ENCODE measurements at places on chromosomes 1 and 21. TPM values are rescaled to one million over a fixed set of nuclear protein-coding genes. Genes with fewer than 3 reads are reported as not detected.

The ATAD3C gene
- 0.45 TPM for total RNA-seq

The BSND gene
- 0.47 TPM for total RNA-seq

The MACO1 gene
- 8.9 TPM for total RNA-seq

The GJA4 gene
- 2.2 TPM for total RNA-seq

The TXNIP gene
- 29.1 TPM for total RNA-seq

The TCHHL1 gene
- total RNA-seq: not detected

The CHRNB2 gene
- 5.3 TPM for total RNA-seq

The OR2L3 gene
- not detected for total RNA-seq

The SPATA17 gene
- 3.5 TPM for total RNA-seq

The LHX8 gene
- 0.27 TPM for total RNA-seq

DNA sequence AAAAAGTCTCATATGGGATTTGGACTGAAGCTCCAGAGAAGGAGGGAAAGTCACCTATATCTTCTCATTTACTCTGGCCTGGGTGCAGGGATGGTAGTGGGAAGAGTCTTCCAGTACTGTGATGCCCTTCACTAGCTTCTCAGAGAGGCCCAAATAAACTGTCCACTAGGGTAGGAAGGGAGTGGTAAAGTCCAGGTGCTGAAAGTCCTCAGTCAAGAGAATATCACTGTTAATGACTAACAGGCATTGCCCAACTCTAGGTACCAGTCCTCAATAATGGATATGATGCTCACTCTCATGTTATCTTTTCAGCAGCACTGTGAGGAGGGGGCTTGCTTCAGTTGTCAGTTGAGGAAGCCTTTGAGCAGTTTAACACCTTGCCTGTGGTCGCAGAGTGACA lies 64.0 kb downstream of the LHX8 start:
- no peak for DNase-seq

- DNase-seq: no peak
Measured at GRCh38 chr1:32757213-32757895, 54.8 kb upstream of the SYNC start.

DNA sequence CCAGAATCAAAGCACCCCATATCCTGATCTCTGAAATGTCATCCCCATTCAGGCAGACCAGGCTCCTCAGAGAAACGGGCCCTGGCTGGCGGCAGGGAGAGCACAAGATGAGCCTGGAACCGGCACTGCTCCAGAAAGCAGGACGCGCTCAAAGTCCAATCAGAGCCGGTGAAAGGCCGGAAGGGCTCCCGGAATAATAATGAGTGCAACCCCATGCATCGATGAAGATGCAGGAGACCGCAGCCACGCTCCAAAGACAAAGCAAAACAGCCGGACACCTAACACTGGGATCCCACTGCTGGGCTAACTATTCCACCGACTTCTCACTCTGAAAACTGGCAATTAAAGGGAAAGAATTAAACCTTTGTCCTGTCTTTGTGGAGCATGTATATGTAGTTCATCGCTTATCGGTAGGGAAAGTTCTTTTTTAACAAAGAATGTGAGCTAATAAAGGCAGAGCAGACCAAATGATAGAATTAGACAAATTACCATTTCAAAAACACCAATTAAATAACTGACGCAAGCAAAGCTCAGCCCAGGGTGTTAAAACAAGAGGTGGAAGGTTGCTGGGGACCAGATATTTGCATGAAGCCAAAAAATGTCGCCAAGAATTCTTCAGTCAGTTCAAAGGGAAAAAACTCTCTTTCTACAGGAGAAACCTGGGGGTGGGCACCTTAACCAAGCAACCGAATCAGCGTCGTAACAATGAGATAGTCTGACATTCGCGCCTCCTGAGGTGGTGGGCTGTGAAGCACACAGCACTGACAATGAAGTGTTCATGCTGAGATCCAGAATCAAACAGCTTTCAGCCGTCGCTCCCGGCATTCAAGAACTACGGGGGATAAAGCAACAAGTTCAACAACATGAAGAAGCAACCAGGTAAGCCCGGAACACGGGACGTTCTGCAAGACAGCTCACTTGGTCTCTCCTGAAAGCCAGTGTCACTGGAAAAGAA lies 95.2 kb downstream of the NPHP4 start:
- peak; percentile 66 for DNase-seq

DNA sequence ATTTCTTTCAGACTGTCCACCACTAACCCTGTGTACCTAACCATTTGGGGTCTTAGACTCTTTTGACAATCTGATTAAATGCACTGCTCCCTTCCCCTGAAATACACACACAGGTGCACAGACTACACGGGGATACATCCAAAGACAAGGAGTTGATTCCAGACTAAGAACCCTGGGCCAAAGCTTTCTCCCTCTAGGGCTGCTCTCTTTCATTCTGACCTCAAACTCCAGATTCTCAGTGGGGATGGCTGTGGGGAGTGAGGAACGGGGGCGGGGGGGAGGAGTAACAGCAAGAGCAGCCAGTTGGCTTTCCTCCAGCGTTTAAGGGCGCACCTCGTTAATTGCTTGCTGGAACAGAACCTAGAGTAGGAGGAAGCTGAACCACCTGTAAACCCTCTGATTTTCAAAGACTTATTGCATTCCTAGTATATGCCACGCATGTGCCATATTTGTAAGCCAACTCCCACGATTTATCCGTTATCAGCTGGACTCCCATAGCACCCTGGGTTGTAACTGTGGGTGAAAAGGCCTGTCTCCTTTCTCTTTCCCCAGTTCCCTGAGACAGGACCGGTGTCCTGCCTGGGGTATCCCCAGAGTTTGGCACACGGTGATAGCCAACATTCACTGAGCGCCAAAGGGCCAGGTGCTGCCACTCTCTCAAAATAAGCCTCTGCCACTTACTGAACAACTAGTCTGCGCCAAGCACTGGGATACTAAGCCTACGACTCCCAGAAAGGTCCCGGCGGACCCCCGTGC lies 920 bp downstream of the MTHFR start:
- peak; percentile 36 for DNase-seq

DNA sequence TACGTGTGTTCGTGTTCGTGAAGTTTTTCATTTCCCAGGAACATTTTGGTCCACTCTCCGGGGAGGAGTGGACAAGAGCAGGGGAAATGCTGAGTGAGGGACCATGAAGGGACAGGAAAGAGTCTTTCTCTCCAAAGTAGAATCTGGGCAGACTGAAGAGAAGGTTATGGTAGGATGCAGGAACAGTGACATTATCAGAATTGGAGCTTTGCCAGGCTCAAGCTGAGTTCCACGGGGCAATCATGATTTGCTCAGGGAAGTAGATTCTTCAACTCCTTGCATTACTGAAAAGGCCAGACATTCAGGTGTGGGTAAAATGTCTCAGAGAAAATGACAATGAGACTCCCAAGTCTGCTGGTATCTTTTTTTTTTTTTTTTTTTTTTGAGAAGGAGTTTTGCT lies 16.6 kb downstream of the ATP1A4 start:
- DNase-seq: no peak

- DNase-seq: peak; percentile 78
Measured at GRCh38 chr1:241531195-241532161, 700 bp upstream of the KMO start.

DNA sequence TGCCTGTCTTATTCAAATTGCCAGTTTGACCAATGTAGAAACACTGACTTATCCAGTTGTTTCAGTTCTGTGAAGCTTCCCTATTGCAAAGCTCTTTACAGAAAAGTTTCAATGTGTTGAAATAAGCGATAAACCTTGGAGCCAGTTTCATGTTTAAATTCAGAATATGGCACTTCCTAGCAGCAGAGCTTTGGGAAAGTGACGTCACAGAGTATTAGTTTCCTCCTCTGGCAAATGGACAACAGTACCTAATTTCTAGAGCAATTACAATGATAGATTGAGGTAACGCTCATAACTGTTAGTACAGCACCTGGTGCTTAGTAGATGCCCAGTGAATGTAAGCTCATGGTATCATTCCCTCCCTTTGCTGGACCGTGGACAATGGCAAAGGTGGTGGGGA lies 527.5 kb upstream of the DAB1 start:
- DNase-seq: no peak

GRCh38 chr1:234769284-234769985 lies 159.5 kb upstream of the IRF2BP2 start:
- DNase-seq: no peak

DNA sequence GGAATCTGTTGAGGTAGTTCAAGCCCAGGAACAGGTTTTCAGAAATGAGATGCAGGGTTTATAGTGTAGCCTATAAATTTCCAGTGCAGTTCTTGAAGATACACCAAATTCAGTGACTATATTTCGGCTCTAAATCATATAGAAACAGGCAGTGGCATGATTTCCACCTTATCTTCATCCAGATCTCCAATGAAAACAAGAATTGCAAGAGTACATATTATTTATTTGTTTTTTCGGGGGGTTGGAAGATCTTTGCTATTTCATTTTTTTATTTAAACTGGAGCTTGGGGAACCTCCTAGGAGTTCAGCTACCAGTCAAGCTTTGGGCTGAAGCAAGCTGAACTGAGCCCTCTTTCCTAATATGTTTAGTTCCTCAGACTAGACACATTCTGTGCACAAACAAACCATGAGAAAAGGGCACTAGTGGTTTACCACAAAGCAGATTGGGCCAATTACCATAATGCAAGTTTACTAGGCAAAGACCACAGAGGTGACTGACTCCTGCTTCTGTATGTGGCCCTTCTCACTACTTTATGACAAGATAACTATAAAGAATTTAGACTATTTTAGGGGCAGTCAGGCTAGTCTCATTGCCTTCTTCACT lies 68.5 kb downstream of the RGS2 start:
- no peak for DNase-seq

GRCh38 chr1:183091181-183091580 lies 68.0 kb downstream of the LAMC1 start:
- no peak for DNase-seq

DNA sequence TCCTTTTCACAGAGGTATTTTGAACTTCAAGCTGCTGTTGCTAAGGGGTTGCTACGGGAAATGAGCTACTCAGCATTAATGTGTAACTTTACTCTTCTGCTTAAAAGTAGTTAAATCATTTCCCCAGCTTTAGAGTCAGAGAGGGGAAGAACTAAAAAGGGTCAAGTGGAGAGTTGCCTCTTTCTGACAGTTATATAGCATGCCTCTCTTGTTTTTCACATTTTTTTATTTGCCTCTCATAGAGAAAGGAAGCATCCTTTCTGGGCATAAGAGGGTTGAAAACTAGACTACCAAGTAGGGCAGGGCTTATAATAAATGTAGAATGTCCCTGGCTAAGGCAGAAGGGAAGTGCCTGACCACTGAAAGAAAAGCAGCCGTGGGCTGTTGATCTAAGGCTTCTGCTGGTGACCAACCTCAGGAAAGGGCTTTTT lies 10.1 kb upstream of the ELAVL4 start:
- DNase-seq: no peak

- DNase-seq: no peak
Measured at GRCh38 chr1:29789221-29789909, 553.0 kb downstream of the PTPRU start.

GRCh38 chr1:162390396-162391185 lies 9.1 kb downstream of the C1orf226 start:
- DNase-seq: no peak

- no peak for DNase-seq
Measured at GRCh38 chr1:244311784-244312532, 139.8 kb downstream of the ADSS2 start.

DNA sequence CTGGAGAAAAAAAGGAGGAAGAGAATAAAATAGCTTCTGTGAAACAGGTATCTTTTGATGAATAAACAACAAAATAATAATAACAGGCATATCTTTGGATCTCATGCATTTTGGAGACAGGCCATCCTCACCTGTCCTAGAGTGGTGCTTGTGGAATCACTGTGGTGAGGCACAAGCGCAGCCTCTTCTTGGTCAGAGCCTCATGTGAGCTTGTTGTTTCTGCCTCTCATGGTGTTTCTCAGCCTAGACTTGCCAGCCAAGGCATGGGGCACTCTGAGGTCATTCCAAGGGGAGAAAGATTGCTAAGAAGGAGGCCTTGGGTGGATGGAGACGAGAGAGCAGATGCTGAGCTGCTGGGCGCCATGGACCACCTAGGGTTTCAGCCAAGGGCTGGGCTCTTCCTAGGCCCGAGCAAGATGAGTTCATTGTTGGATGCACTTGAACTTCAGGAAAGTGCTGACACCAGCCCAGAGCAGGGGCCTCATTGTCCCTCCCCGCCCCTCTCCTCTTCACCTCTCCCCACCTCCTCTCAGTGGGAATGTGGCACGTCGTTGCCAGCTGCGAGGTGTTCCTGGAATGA lies 49.5 kb downstream of the ATP5PO start:
- no peak for DNase-seq

GRCh38 chr1:143661418-143662101 lies 310.2 kb downstream of the FAM72C start:
- DNase-seq: peak; percentile 5

GRCh38 chr1:60867782-60868181 lies 214.6 kb upstream of the NFIA start:
- DNase-seq: no peak

GRCh38 chr1:2255420-2256369 lies 27.6 kb downstream of the SKI start:
- peak; percentile 61 for DNase-seq

DNA sequence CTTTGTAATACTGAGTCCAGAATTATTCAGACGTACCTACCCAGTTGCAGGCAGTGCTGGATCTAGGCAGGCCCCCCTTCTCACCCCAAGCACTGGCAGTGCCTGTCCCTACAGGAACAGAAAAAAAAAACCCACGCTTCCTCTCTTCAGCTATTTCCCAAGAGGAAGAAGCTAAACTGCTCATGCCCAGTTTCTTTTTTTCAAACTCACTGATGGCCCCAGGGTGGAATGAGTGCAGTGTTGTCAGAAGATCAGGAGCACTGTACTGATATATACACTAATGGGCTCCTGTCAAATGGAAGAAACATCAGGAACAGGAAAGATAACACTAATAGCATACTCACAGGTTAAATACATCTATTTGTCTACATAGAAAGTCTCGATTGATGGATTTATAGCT lies 28.2 kb upstream of the DOCK7 start:
- no peak for DNase-seq

DNA sequence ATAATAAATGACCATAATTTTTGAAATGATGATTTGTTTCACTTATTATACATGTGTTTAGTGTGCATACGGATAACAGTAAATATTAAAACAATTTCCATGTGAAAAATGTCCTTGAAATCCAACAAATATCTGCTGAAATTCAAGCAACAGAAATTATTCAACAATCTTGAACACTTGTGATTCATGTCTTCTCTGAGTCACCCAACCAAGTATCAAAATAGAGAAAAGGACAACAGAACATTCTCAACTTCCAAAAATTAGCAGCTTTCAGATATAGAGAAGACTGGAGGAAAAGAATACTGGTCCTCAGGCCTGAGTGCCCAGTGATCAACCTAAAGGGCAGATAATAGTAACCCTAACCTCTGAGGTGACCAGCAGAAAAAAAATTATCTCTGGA lies 90.8 kb downstream of the VAV3 start:
- DNase-seq: no peak

GRCh38 chr1:53616927-53617326 lies 122.0 kb downstream of the GLIS1 start:
- DNase-seq: peak; percentile 53

- no peak for DNase-seq
Measured at GRCh38 chr1:7594002-7594713, 176.9 kb upstream of the VAMP3 start.

Measured in GM23338 (cell line).